ENCODE measurements at places on chromosomes 3 and 15.

GRCh38 chr3:46594723-46595122 is 17.6 kb upstream of the FAM240A start:
- peaks cover 8% of the 10 kb centered on the region for H3K27me3 ChIP-seq
- H3K4me3 ChIP-seq = no peak overlapping the region
- H3K4me1 ChIP-seq = no peaks in the 10 kb centered on the region
- no peak overlapping the region for H3K27ac ChIP-seq
- no peaks in the 10 kb centered on the region for H3K36me3 ChIP-seq

- peaks cover 6% of the 10 kb centered on the region for H3K4me1 ChIP-seq
- no peak overlapping the region for H3K4me3 ChIP-seq
- H3K36me3 ChIP-seq = no peaks in the 10 kb centered on the region
- H3K27me3 ChIP-seq = no peaks in the 10 kb centered on the region
- no peak overlapping the region for H3K27ac ChIP-seq
These were observed 34.8 kb upstream of the PFN2 start for GRCh38 chr3:150005243-150006112.

DNA sequence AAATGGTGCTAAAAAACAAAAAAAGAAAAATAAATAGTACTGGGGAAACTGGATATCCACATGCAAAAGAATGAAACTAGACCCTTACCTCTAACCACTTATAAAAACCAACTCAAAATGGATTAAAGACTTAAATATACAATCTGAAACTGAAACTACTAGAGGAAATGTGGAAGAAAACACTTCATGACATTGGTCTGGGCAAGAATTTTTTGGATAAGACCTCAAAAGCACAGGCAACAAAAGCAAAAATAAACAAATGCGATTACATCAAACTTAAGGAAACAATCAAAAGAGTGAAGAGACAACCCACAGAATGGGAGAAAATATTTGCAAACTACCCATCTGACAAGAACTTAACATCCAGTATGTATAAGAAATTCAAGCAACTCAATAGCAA is 6.4 kb downstream of the IFT57 start:
- H3K4me1 ChIP-seq = peaks cover 5% of the 10 kb centered on the region
- peaks cover 4% of the 10 kb centered on the region for H3K36me3 ChIP-seq
- no peak overlapping the region for H3K27ac ChIP-seq
- no peaks in the 10 kb centered on the region for H3K27me3 ChIP-seq
- no peak overlapping the region for H3K4me3 ChIP-seq

- no peaks in the 10 kb centered on the region for H3K27me3 ChIP-seq
- no peak for DNase-seq
- H3K4me1 ChIP-seq = no peaks in the 10 kb centered on the region
- no peak overlapping the region for H3K4me3 ChIP-seq
These were observed 16.9 kb upstream of the CPEB1 start for GRCh38 chr15:82664021-82664420.
